Mammary epithelial cell (primary cell): ENCODE measurements at places on chromosomes 3 and 15. TPM values are rescaled to one million over a fixed set of nuclear protein-coding genes. Genes with fewer than 3 reads are reported as not detected.

EFCC1 gene
- not detected for polyA plus RNA-seq

GRCh38 chr3:31077021-31077601, 182.7 kb upstream of the GADL1 start:
- DNase-seq, result peak; percentile 99

- DNase-seq, result no peak
These were observed 55.9 kb upstream of the ABHD17C start for GRCh38 chr15:80639168-80639555.

GRCh38 chr3:115551016-115551415, 72.3 kb upstream of the GAP43 start:
- no peak for DNase-seq

SERINC4 gene
- 0.11 TPM for polyA plus RNA-seq

UROC1 gene
- not detected for polyA plus RNA-seq

DNA sequence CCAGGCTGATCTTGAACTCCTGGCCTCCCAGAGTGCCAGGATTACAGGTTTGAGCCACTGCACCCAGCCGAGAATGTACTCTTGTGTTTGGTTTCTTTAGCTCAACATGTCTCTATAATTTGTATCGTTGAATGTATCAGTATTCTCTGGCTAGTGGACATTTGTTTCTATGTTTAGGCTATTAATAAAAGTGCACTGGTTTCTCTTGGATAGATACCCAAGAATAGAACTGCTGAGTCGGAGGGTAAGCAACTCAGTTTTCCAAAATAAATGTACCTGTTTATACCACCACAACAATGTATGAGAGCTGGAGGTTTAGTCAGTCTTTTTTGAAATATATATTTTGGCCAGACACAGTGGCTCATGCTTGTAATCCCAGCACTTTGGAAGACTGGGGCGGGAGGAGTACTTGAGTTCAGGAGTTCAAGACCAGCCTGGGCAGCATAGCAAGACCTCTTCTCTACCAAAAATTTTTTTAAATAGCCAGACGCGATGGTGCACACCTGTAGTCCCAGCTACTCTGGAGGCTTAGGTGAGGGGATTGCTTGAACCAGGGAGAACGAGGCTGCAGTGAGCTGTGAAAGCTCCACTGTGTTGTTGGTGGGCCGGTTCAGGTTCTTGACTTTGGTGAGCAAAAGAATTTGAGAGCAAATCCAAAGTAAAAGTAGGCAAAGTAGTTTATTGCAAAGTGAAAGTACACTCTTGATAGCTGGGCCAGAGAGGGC, 7.7 kb upstream of the IVD start:
- no peak for DNase-seq

DNA sequence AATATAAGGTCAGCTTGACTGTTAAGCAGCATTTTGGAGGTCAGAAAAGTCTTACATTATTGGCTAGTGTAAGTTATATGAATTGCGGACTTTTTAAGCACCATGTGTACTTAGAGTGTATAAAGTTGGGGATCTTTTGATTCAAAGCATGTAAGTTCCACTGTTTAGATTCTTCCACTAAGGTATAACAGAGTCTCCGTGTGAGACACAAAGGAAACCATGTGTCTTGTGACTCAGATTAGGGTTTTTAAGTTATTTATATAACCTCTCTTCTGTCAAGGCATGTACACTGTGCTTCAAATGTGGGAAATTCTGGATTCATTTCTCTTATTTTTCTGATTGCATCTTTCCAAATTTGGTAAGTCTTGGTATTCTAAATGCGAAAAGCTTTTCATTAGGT, 143.5 kb upstream of the SOX2 start:
- peak; percentile 74 for DNase-seq

DNA sequence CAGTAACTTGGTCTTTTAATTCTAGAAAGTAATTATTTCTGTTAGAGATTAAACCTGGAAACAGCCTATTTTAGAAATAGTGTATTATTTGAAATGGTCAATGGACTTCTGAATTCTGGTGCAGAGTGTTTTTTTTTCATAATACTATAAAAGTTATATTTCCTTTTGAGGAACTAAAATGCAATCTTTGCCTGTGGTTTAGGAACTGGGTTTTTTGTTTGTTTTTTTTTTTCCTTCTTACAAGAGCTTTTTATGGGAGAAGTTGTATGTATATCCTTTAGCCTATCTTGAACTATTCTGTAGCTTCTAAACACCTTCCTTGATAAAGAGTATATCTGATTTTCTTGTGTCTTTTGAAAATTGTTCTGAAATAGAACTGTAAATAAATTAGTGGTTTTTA, 88.3 kb downstream of the ARIH1 start:
- no peak for DNase-seq

MYH15 gene
- 1.7 TPM for polyA plus RNA-seq

DNA sequence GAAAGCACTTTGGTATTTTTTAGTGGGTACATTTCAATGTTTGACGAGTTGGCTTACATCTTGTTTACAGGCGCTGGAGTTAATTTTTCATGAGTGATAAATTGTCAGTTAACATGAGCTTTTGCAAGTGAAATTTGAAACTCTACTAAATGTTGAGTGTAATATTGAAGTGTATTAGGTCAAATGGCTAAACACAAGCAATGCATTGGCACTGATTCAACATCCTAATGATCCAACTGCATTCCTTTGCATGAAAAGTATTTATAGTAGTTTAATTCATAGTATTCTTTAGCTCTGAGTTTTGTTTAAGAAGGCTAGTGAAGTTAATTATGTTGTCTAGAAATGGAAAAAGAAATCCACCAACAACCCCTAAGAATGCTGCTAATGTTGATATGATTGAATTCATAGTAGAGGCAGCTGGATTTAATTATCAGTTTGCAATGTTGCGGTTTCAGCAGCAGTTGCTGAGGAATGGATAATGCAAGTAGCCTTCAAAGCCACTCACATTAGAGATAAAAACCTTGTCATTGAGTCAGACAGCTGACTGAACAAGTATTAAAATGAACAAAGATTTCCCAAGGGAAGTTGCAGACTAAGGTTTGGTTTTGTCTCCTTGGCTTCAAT, 245.6 kb upstream of the GOLIM4 start:
- no peak for DNase-seq
